ENCODE measurements at places on chromosomes 11 and 22.
A peak's percentile ranks its signal among the peaks of the same experiment; 100 is the strongest.

DNA sequence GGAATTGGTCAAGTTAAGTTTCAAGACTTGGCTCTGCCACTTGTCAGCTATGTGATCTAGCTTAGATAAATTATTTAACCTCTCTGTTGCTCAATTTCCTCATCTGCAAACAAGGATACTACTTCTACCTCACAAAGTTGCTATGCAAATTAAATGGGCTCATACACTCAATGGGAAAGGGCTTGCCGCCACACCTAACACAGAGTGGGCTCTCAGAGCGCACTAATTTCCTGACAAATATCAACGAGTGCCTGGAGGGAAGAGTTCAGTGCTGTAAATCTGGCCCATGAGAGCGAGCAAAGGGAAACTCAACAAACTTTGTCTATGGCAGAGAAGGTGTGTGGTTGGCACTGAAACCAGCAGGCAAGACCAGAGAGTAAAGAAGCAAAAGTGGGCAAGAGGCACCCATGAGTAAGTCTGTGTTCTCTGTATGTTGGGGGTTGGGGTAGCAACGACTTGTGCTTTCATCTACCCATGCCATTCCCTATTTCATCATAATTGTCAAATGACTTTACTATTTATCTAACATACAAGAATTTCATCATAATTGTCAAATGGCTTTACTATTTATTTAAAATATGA is 60.7 kb upstream of the PHF21A start:
- DNase-seq, result no peak

- DNase-seq, result no peak
Measured at GRCh38 chr11:3135481-3136440, 29.3 kb downstream of the OSBPL5 start.

GRCh38 chr11:118274186-118274585 is 10.1 kb upstream of the MPZL2 start:
- DNase-seq, result no peak

DNA sequence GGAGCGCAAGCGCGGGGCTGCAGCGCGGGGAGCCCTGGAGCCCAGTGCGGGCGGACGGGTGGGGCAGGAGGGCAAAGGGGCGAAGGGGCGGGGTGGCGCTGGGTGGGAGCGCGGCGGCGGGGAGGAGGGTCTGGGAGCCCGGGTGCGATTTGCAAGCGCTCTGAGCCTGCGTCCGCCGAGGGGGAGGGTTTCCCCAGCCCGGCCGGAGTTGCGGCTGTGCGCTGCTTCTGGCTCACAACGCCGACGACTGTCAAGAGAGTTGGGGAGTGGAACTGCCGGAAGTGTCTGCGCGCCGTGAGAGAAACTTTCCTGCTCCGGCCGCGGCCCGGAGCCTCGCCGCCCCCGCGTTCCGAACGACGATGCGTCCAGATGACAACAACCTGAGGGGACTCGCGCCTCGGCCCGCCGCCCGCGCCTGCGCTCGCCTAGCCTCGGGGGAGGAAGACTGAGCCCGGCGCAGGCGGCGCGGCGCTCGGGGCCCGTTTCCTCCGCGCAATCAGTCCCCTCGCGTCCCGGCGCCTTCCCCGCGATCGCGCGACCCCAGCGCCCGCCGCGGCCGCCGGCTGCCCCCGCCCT is at the start of gene ARHGAP42:
TSS of gene ARHGAP42 (plus strand) at position 235 of the 576 bp plus-strand sequence. CDS start 391 bp downstream, outside the sequence.
- no peak for DNase-seq

GRCh38 chr11:13016415-13016814 is 7.3 kb downstream of the RASSF10 start:
- peak; percentile 26 for DNase-seq

GRCh38 chr11:132904607-132905006 is 627.7 kb downstream of the OPCML start:
- DNase-seq, result peak; percentile 42

DNA sequence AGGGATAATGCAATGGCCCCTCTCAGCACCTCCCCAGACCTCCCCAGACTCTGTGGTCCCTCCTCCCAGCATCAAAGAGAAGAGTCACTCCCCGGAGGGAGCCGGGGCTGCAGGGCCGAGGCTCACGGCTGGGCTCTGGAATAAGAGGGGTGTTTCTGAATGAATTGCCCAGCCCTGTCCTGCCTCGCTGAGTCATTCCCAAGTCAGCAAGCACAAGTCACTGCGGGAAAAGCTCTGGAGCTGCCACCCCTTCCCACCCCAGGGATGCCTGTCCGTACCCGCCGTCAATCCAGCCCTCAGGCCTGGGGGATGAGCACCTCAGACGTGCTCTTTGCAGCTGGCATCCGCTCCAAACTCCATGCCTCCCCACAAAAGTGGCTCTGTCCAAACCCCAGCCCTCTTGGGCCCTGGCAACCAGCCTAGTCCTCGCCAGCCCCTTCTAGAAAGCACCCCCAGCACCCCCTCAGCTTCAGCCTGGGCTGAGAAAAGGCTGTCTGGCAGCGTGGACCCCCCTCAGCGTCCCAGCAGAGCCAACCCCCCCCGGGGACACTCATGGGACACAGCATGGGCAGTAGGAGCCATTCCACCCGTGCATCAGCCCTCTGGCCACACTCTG is 22.7 kb downstream of the CELSR1 start:
- DNase-seq, result no peak

DNA sequence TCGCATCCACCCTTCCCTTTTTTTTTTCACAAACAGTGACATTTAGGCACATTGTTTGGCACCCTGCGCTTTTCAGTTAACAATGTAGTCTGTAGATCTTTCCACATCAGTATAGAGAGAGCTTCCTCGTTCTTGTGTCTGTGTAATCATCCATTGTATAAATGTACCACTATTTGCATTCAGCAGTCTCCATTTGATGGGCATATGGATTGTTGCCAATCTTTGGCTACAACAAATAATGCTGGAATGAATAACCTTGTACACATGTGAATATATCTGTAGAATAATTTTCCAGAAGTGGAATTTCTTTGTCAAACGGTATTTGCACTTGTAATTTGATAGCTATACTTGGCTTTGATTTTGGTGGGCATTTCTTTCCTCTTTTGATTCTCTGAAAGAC is 17.1 kb downstream of the MPEG1 start:
- DNase-seq, result peak; percentile 27

DNA sequence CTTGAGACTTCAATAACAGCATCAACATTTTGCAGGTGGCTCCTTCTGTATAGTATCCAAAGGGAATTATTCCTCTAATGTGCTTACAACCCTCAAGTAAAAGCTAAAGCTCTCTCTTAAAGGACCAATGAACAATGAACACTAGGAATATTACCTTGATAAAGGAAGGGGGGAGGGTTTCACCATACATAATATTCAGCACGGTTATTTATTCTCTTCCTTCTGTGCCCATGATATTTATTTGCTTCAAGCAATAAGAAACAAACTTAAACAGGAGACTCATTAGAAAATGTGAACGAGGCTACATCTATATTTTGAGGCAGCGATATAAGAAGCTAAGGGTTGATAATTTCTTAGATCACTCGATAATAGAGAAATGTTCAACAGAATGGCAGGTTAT is 21.2 kb downstream of the BLID start:
- DNase-seq, result peak; percentile 89

GRCh38 chr22:39773976-39774539 is 119.5 kb downstream of the ENTHD1 start:
- no peak for DNase-seq
